ENCODE measurements at places on chromosomes 16 and 17.

- peak; percentile 25 for DNase-seq
Measured at GRCh38 chr16:6684076-6684673, 648.5 kb upstream of the RBFOX1 start.

GRCh38 chr16:66886321-66886720 is 6.0 kb downstream of the PDP2 start:
- peak; percentile 57 for DNase-seq

GRCh38 chr16:1096169-1097082 is at the start of gene C1QTNF8:
Gene C1QTNF8 (minus strand): TSS chr16:1096244. CDS start chr16:1094922, 1,322 bp downstream.
- DNase-seq: no peak

GRCh38 chr17:41664587-41665565 is 23.8 kb upstream of the EIF1 start:
- DNase-seq: no peak

DNA sequence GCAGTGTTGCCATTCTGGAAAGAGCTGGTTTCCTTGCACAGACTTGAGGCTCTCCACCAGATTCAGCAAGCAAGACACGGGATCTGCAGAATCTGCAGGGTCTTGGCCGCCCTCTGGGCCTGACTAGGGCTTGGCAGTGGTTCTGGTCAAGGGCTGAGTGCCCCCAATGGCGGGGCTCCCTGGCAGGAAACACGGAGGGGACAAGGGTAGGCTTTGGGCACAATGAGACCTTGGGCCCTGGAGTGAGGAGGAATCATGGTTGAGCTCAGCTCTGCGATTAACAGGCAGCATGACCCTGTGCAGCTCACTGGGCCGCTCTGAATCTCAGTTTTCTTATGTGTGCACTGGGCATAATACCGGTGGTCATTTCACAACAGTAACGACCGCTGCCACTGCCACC is 249.9 kb downstream of the GSG1L start:
- no peak for DNase-seq
